ENCODE measurements at places on chromosomes 3 and 15. TPM values are rescaled to one million over a fixed set of nuclear protein-coding genes. Genes with fewer than 3 reads are reported as not detected.

- peaks cover 5% of the 10 kb centered on the region for H3K27me3 ChIP-seq
- H3K4me1 ChIP-seq = no peaks in the 10 kb centered on the region
- H3K4me3 ChIP-seq = no peak overlapping the region
- no peaks in the 10 kb centered on the region for H3K36me3 ChIP-seq
These were observed 10.0 kb upstream of the ATP2B2 start for GRCh38 chr3:10515396-10515795.

DNA sequence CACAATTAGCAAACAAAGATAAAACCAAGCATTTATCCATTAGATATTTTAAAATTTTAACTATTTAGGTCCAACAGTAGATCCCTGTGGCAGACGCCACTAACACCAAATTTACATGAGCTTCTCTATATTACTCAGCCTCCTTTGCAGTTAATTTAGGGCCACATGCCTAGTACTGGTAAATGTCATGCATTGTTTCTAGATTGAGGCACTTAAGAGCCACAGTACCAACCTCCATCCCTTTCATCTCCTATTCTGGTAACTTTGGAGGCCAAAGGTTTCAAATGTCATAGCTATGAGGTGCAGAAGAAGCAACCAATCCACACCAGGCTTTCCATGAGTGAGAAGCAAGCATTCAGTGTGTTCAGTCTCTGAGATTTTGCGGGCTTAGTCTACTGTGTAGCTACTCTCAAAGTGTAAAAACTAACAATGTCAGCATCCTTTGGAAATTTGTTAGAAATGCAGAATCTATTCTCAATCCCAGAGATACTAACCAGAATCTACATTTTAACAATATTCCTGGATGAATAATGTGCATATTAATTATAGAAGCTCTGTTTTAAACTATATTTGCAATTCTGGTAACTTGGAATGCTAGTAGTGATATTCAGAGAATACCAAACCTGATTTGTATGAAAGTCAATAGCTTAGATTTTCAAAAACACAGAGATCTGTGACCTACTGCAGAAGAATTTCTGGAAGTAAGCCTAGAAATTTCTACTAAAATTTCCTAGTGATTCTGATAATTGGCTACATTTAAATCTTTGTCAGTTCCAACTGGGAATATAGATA is 206.3 kb upstream of the CD96 start:
- no peaks in the 10 kb centered on the region for H3K27me3 ChIP-seq
- no peak overlapping the region for H3K27ac ChIP-seq
- H3K4me3 ChIP-seq = no peak overlapping the region

DNA sequence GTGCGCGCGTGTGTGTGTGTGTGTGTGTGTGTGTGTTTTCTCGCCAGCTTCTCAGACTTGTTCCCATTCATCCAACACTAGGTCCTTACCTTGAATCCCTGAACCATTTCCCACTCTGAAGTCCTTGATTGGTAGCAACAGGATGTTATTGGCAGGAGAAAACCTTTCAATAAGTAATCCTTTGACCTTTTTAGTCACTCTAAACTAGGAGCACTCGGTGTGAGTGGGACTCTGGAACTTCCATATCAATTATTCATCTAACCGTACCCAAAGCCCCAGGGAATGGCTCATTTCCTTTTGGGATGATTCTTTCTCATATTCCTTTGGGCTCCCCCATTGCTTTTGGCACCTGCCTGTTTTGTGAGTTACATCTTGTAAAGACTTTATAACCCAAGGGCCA is 140.2 kb upstream of the SPRED1 start:
- no peak overlapping the region for H3K27ac ChIP-seq
- H3K36me3 ChIP-seq = no peaks in the 10 kb centered on the region
- no peaks in the 10 kb centered on the region for H3K27me3 ChIP-seq
- H3K4me3 ChIP-seq = no peak overlapping the region
- peaks cover 4% of the 10 kb centered on the region for H3K4me1 ChIP-seq

Gene REC114
- not detected for total RNA-seq

- no peak for DNase-seq
- no peaks in the 10 kb centered on the region for H3K36me3 ChIP-seq
- no peak overlapping the region for H3K4me3 ChIP-seq
- H3K4me1 ChIP-seq = peaks cover 13% of the 10 kb centered on the region
These were observed 179.8 kb downstream of the SLCO3A1 start for GRCh38 chr15:92033314-92033713.

DNA sequence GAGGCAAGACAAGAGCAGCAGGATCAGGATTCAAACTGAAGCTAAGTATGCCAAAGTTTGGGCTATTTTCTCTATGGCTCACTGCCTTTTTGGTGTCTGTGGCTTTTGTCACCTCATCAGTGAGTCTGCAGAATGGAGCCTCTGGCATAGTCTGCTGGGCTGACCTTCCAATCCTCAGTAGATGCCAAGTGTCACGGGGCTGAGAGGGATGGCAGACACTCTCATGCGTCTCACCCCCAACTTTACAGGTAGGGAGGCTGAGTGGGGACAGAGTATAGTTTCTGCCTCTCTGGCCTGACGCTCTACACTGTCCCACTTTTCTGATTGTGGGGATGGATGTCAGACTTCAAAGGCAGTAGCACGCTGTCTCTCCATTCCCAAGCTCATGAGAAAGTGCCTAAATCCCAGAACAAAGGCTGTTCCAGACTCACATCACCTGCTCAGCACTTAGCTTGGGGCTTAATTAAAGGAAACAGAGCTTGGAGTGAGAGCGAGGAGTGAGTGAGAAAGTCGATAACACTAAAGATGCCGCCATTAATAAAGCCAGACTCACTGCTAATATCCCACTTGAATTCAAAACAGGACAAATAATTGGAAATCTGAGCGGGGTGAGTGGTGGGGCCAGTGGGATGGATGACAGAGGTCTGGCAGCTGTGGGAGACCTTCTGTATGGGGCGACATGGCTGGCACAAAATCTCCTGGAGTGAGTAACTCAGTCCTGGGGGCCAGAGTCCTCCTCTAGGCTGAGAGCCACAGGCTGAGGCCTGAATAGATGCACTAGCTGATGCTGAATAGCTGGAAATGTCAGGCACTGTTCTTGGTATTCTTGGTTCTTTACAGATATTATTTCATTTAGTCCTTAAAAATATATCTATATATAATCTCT is 78.4 kb upstream of the MRPS22 start:
- peaks cover 4% of the 10 kb centered on the region for H3K27me3 ChIP-seq
- H3K4me3 ChIP-seq = no peak overlapping the region
- no peaks in the 10 kb centered on the region for H3K36me3 ChIP-seq
- H3K27ac ChIP-seq = no peak overlapping the region
- no peak for DNase-seq
